ENCODE measurements at places on chromosomes 3 and 15.

DNA sequence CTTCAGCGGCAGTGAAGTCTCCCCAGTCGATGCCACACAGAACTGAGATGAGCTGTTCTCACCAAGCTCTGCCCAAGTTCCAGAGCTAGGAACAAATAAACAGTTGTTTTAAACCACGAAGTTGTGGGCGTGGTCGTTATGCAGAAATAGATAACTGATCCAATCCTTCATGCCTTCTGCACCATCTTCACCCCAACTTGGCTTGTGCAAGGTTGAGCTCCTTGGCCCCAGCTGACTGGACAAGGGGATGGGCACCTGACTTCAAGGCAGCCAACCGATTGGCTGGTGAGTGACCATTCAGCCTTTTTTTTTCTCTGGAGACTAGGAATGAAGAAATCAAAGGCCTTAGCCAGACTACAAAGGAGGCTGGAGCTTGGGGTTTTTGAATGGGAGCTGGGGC lies 23.9 kb downstream of the LINGO1 start:
- DNase-seq, result no peak

DNA sequence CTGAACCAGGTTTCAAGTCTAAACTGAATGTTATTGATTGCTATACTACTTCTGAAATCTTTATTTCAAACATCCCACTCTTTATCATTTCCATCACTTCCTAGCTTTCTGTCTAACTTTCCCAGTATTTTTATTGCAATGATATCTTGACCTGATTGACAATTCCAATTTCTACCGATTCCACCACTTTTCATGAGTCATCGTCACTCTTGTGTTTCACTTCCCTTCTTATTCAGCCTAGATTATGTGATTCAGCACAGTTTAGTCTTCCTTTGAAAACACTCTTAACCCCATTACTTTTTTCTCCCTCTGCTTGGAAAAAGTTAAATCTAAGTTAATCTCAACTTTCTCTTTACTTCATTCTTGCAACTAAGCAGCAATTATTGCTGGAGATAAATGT lies 62.6 kb downstream of the SLC7A14 start:
- DNase-seq, result no peak

GRCh38 chr3:107919239-107919638 lies 171.6 kb downstream of the CD47 start:
- no peak for DNase-seq

- no peak for DNase-seq
Measured at GRCh38 chr3:141506071-141506470, 19.2 kb downstream of the RASA2 start.

DNA sequence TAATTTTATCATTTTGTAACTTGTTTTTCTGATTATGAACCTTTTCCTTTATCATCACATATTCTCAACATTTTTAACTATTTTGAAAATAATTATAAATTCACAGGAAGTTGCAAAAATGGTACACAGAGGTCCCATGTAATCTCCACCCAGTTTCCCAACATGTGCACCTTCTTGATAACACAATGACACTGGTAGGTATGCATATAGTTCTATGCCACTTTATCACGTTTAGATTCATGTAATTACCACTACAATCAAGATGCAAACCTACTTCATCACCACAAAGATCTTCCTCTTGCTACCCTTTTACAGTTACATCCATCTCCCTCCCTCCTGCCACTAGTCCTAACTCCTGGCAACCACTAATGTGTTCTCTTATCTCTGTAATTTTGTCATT lies 413.9 kb downstream of the SHQ1 start:
- no peak for DNase-seq

GRCh38 chr15:54820098-54820497 lies 376.6 kb downstream of the RSL24D1 start:
- DNase-seq, result no peak

DNA sequence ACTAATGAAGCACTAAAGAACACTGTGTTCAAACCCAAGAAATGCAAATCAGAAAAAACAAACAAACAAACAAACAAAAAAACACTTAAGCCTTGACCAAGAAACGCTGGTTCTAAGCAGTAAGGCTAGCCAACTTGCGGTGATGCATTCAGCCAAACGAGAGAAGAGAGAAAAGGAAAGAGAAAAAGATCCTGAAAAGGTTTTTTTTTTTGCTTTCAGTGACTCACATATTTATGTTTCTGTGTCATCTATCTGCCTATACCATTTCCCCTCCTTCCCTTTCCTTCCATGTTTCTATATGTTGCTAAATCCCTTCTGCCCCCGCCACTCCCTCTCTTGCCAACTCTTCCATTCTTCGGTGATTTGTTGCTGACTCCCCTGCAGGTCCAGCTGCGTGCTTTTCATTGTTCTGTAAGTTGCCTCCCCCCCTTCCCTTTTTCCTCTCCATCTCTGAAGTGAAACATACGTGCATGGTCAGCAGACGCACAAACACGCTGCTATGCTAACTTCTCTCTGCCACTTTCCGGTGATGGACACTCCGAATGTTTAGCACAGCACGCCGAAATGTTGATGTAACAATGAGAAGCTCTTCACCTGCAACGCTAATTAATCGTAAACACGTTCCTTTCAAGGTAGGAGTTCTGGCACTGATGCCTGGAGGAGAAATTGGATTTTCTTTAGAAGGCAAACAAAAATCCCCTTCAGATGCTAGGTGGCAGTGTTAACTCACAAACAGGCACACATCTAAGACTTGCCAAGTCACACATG lies 154.4 kb downstream of the TUSC7 start:
- no peak for DNase-seq

DNA sequence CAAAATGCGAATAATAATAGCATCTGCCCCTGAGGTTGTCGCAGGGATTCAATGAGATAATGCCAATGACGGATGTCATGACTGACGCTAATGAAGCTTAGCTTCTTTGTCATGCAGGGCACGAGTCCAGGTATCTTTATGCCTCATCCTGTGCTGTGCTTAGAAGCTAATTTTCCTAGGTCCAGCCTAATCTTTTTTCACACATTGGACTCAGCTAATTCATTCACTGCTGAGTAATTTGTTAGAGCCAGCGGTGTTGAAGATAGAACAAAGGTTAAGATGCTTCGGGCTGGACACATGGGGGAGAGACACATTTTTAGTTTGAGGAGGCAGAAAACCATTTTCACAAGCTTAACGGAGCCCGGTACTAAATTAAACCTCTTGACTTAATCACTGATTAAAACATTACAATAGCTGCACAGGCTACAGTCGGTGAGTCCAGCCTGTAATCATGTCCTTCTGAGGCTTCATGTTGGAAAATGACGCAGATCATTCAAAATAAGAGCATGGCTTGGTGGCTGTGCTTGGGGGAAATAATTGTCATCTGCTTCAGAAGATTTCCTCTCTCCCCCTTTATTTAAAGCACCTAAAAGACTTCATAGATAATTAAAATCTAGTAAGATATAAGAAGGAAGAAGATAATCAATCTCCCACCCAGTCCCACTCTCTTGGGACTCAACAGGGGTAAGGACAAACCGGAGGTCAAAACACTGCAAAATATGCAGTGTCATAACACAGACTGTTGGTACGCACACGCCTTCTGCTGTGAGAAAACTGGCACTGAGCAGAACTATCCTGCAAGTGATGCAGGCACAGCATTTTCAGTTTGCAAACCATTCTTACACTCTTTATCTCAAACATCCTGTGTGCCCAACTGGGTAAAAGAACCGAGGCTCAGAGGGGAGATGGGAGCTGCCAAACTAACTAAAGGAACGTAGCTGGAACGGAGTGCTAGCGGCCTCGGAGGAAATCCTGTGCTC lies 3.3 kb upstream of the CCDC174 start:
- DNase-seq, result no peak

DNA sequence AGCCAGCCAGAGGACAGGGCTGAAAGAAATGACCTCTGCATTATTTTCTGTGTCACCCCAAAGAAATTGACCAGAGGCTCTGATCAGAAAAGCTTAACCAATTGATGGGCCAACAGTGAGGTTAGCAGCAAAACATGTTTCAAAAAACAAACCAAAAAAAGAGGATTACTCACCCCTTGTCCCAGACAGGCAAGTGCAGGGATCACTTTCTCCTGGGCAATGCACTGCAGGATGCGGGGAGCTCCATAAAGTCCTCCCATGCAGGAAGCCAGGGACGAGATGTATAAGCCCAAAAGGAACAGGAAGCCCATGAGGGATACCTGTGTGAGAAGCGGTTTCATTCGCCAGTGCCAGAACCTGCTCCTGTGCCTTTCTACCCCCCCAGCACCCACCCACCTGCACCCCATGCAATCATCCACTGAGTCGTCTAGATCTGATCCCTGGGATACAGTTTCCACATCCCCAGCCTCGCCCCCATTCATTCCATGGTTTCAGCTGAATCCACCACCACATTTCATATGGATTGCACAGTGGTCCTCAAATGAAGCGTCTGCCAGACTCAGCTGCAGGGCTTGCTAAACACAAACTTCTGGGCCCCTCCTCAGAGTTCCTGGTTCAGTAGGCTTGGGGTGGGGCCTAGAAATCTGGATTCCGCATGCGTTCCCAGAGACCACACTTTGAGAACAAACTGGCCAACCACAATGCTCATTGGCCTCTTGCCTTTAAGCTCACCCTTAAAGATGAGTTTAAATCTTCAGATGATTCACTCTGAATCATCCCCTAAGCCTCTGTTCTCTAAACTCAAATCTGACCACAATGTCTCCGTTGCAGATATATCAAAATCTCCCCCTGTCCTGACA lies 54.4 kb upstream of the HEG1 start:
- peak; percentile 44 for DNase-seq

DNA sequence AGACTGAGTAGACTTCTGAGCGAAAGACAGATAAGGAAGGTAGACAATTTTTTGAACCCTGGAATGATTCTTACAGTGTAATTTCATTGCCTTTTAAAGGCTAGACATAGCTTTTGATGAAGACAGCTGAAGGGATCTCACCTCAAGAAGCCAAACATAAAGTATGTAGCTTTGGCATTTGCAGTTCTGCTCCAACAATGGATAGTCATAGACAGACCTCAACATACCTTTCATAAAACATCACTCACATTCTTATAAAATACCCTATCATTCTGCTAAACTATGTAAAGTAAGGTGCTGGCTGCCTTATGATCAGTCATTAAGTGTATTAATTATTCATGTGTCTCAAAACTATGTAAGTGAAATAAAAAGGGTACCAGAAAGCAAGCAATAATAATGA lies 70.0 kb downstream of the UBE3A start:
- DNase-seq, result no peak

DNA sequence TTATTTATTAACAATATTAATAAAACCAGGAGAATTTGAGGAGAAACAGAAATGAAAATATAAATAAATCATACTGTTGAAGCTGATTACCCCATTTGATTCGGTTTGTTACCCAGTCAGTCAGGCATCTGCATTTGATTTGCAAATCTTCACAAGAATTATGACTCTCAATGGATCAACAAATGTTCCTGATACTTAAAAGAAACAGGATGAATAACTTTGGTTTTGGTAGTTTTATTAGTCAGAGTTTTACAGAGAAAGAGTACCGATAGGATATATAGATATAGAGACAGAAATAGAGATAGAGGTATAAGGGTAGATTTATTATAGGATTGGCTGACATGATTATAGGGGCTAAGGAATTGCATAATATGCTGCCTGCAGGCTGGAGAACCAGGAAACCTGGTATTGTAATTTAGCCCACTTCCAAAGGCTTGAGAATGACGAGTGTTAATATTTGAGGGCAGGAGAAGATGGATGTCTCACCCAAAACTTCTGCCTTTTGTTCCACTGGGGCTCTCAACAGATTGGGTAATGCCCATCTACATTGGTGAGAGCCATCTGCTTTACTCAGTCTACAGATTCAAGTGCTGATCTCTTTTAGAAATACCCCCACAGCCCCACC lies 241.6 kb upstream of the COL8A1 start:
- no peak for DNase-seq

GRCh38 chr3:62592408-62592807 lies 219.1 kb upstream of the FEZF2 start:
- DNase-seq, result no peak

DNA sequence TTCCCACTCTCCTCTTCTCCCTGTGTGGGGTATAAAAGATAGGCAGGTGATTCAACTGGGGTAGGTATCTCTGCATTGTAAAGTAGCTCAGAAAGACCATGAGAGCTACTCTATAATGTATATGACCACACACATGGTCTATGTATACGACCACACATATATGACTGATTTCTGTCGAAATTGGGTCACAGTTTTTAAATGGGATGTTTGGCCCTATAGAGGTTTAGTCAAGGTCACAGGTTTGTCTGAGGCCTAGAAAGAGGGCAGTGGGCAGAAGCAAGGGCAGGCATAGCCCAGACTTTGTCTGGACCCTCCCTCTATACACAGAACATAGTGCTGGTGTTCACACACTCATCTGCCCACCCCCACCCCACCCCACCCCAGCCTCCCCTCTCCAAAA lies 4.4 kb downstream of the LAMP3 start:
- DNase-seq, result no peak

DNA sequence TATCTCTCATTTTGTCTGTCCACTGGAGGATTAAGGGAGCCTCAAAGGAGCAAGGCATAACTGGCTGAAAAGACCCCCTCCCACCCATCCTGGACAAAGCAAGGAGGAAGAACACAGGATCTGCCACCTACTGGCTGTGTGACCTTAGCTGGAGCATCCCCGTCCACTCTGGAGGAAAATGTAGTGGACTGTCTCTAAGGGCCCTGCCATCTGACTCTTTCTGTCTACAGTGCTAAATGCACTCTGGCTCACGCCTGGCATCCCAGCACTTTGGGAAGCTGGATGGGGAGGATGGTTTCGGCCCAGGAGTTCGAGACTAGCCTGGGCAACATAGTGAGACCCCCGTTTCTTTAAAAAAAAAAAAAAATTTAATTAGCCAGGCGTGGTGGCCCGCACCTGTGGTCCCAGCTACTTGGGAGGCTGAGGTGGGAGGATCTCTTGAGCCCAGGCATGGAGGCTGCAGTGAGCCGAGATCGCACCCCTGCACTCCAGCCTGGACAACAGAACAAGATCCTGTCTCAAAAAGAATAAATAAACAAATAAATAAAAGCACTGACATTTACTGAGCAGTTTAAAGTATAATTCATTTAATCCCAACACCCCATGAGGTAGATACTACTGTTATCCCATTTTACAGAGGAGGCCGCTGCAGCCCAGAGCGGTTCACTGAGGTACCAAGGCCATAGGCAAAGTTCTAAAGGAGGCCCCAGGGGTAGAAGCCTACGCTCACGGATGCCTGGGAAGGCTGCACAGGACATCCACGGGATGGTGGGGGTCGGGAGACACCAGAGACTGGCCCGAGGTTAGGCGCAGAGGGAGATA lies 1.1 kb downstream of the TBC1D2B start:
- DNase-seq, result no peak

GRCh38 chr3:10492364-10493201 lies 12.8 kb downstream of the ATP2B2 start:
- no peak for DNase-seq

GRCh38 chr3:105423397-105423796 lies 56.7 kb downstream of the ALCAM start:
- DNase-seq, result no peak

GRCh38 chr15:34647569-34648293 lies 64.3 kb upstream of the GOLGA8B start:
- no peak for DNase-seq

DNA sequence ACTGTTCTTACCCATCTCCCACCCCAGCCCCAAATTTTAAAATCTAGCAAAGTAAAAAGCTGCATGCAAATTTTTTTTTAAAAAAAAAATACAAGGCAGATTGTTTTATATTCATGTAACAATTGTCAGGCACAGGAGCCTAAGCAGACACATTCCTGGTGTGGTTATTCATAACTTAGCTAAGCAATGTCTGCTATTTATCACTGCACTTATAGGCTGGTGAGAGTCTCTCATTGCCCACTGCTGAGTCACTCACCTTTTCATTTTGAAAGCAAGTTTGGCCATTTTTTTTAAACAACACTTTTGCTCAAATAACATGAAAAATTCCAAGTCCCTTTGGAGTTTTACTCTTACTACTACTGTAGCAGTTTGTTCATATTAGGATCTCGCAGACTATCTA lies 413.9 kb downstream of the RBMS3 start:
- DNase-seq, result no peak

- DNase-seq, result no peak
Measured at GRCh38 chr3:65516998-65517397, 521.7 kb downstream of the MAGI1 start.

Data from stimulated activated CD8-positive, alpha-beta memory T cell treated with anti-CD3 and anti-CD28 coated beads, Interleukin-4, amount 100 ng/mL, for 48 hours (primary cell).